ENCODE measurements at places on chromosomes 5 and 9.

- no peak for DNase-seq
Observed at GRCh38 chr5:101461455-101461854, 558.4 kb upstream of the ST8SIA4 start.

- no peak for DNase-seq
Observed at GRCh38 chr9:129402931-129403778, 217.7 kb downstream of the C9orf50 start.

GRCh38 chr9:113988385-113989016, 89.6 kb downstream of the AMBP start:
- no peak for DNase-seq

GRCh38 chr5:31921852-31922305, 252.2 kb downstream of the GOLPH3 start:
- no peak for DNase-seq

GRCh38 chr5:160118349-160119141, 705 bp downstream of the PWWP2A start:
- peak; percentile 51 for DNase-seq

- DNase-seq: no peak
Observed at GRCh38 chr5:24547132-24547531, 97.6 kb downstream of the CDH10 start.

- DNase-seq: peak; percentile 36
Observed at GRCh38 chr5:96582343-96582742, 79.8 kb upstream of the CAST start.

GRCh38 chr5:112693301-112693700, 44.4 kb upstream of the APC start:
- DNase-seq: no peak

DNA sequence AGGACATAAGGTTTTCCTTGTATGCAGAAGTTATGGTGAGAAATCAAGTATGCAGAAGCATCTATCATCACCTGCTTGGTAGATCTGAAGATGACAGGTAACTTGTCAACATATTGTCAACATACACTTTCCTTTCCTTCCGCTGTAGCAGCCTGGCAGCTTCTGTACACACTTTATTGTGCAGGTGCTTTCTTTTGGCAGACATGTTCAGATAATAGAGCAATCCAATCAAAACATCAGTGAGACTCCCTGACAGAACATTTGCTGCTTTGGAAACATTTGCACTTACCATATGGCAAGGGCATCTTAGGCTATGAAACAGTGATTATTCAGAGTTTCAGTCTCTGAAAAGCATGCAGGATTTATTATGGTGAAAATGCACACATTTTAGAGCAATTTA, 161.1 kb upstream of the CDH12 start:
- no peak for DNase-seq

DNA sequence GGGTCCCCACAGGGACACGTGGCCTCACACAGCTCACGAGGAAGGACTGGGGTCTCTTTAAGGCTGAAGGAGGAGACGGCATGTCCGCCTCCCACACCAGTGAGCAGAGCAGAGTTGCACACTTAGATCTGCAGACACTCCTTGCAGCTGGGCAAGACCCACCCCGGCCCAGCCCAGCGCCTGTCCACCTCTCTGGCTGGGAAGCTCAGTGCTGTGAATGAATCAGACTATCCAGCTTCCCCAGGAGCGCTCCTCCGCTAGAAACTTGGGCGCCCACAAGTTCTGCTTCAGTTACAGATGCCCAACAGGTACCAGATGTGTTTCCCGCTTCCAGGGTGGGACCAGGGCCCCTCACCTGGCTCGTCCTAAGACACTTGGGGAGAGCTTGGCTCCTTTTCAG, 78.9 kb downstream of the NSUN2 start:
- no peak for DNase-seq

DNA sequence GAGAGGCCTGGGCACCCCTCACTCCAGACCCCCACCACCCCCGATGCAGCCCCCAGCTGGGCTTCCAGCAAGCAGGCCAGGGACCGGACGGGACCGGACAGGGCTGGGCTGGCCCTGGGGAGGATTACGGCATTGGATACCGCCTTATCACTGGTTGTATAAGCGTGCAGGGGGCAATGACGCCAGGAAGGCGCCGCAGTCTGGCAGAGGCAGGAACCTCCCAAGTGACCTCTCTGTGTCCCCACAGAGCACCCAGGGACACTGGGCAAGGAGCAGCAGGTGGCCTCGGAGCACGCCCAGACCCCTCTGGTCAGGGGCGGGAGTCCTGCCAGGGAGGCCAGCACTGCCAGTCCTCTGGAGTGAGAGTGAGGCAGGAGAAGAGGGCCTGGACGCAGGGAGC, 723 bp upstream of the LCN15 start:
- no peak for DNase-seq

- DNase-seq: no peak
Observed at GRCh38 chr9:123864251-123864650, 65.7 kb downstream of the DENND1A start.

GRCh38 chr5:1760656-1761452, 38.8 kb downstream of the MRPL36 start:
- DNase-seq: peak; percentile 24

DNA sequence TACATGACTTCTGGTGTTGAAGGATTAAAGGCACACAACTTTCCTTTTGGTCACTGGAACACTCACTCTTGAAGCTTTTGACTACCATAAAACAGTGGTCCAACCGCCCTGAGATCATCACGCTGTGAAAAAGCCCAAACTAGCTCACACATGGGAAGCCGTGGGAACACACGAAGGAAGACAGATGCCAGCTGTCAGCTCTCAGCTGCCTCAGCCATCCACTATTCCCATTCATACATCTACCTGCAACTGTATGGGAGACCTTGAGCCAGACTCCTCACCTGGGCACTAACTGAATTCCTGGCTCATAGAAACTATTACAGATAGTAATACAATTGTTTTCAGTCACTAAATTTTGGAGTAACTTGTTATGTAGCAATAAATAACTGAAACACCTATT, 246.1 kb downstream of the MSX2 start:
- peak; percentile 35 for DNase-seq

DNA sequence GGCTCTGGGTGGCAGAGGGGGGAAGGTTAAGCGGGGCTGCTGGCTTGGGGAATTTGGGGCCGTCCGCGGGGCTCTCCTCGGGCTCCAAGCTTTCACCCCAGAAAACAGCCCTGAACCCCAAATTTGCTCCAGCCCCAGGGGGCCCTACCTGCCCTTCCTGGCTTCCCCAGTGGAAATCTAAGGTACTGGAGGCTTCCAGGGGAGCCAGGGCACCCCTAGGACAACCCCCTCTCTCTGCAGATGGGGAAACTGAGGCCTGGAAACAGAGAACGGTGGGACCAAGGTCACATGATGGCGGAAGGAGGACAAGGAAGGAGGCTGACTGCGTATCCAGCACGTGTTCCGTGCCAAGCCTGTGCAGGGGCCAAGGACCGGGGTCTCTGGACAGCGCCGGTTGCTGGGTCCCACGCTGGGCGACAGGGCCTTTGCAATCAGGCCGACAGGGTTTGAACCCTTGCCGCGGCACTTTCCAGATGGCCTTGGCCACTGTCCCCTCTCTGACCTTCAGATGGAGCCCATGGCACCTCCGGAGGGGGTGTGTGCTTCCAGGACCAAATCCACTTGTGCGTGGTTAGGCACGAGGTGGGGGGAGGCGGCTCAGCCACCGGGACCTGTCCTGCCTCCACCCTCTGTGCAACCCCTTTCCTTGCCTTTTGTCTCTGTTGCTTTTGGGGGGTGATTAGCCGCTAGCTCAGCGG, 183.1 kb downstream of the C9orf50 start:
- no peak for DNase-seq

- DNase-seq: no peak
Observed at GRCh38 chr5:88195636-88196035, 73.0 kb downstream of the TMEM161B start.

DNA sequence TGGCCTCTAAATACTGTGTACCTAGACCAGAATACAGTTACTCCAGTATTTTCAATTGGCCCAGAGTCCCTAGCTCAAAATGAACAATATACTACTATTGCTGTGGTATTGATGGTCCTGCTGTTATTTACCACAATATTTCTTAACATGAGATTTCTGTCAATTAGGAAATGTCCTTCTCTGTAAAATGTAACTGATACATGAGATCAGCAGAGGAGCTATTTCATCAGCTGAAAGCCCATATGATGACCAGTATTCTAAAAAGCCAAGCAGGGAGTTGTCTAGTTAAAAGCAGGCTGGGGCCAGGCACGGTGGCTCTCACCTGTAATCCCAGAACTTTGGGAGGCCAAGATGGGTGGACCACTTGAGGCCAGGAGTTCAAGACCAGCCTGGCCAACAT, 187.7 kb upstream of the PTGER4 start:
- DNase-seq: no peak

DNA sequence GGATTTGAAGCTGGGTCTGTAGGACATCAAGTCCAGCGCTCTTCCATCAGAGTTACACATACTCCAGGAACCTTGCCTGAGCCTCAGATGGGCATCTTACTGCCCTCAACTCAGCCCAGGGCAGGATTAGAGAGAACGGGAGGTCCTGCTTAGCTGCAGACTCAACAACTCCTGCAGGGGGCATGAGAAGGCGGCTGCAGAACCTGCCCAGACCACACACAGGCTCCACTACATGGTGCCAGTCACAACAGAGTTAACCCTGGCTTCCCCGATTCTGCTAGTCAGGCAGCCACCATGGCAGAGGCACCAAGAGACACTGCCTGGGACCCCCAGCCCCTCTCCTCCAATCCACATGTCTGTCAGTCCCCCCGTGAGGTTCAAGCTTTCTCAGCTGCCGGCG, 23.9 kb upstream of the CPLX2 start:
- no peak for DNase-seq

DNA sequence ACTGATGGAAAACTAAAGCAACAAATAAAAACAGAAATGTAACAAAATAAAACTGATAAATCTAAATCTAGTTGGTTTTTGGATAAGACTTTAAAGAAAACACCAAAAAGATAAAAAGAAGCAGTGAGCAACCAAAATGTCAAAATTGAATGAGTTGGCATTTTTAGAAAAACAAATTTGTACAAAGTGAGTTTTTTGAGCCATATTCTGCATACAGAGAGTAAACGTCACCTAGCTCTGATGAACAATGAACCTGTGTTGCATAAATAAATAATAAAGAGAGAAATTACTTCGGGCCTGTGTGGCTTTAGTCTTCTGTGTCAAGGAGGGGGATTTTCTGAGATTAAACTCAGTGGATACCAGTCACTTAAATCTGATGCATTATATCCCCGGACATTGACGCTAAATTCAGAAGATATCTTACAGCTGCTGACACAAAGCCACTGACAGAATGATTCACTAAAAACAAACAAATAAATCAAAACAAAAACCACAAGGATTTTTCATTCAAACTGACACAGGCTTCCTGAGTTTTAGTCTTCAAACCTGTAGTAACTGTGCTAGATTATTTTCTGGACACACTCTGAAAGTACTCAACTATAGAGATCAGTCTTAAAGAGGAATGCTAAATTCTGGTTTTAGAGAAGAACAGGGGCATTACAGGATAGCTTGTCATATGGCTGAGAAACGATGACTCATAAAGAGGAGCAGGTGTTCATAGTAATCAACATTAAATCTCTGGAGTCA, 403.5 kb upstream of the ST8SIA4 start:
- DNase-seq: no peak

DNA sequence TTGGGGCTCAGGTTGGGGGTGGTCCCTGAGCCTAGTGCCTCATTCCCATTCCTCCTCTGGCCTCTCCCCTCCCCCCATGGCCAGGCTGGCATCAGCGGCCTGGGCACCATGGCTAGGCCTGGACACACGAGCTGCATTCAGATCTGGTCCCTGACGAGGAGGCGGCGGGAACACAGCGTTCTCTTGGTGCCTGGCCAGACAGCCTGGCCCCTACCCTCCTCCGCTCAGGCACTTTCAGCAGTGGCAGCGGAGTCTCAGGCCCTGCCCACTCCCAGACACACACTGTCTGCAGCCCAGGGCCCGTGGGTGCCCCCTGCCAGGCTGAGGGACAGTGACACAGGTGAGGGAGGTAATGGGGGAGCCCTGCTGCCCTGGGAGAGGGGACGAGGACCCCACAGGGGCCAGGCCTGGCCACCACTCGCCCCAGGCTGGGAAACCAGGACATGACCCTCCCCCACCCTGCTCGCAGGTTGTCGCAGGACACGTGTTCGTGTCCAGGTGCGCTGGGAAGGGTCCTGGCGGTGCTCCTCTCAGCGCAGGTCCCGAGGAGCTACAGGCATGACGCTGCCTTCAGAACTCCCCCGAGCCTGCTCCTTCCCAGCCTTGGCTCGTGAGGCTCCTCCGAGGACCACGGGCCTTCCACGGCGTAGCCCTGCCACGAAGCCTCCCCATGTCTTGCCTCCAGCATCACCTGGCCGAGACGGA, 19.9 kb upstream of the UBAC1 start:
- DNase-seq: peak; percentile 90

- DNase-seq: no peak
Observed at GRCh38 chr9:127846443-127847177, 7.8 kb downstream of the ENG start.

GRCh38 chr9:15697446-15697851, 144.6 kb downstream of the CCDC171 start:
- DNase-seq: no peak

DNA sequence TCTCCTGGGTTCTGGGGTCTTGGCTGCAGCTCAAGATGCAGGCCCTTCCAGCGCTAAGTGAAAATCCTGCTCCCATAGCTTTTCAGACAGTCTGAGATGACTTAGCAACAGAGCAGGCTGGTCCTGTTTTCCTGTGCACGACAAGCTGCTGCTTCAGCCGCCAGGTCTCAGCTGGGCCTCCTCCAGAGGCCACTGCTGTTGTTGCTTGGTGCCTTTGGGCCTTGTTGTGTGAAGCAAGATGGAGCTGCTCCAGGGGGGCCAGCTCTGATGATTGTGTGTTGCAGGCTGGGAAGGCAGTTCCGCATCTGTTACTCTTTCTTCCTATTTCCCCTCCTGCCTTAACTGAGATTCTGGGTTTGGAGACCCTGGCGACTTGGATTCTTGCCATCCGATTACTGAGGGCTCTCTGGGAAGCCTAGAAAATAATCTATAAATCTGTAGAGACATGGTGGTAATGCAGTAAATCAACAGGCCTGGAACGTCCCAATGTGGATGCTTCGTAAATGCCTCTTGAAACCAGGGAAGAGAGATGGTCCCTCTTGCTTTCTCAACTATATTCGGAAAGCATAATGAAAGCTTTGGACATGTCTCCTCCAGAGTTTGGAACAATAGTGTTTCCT, 3.2 kb downstream of the MAP1B start:
- peak; percentile 33 for DNase-seq

GRCh38 chr9:5897851-5898250, 7.2 kb downstream of the MLANA start:
- no peak for DNase-seq

DNA sequence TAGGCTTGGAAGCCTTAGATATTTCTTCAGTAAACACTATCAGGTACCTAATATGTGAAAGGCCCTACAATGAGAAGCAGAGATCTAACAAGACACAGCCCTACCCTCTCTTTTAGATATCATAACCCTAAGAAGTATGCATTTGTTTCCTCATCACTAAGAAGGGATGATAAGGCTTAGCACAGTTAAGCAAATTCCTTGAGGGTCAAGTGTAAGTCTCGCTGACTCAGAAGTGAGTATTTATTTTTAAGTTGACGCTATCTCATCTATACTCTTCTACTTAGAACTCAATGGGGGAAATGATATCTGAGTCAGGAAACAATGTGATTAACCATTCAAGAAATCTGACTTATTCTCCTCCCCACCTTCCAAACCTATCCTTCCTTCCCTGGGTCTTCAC, 149.7 kb downstream of the ESM1 start:
- no peak for DNase-seq
